Nucleus accumbens (tissue), 56 donors: ENCODE measurements at places on chromosomes 12 and 14.

- no peak for DNase-seq
These were observed 101.4 kb downstream of the STAB2 start for GRCh38 chr12:103688376-103689063.

GRCh38 chr14:61196792-61197191 lies 84.3 kb downstream of the TMEM30B start:
- DNase-seq = no peak

GRCh38 chr12:6062757-6063735 lies 61.4 kb downstream of the VWF start:
- peak; percentile 52 for DNase-seq

GRCh38 chr12:130161261-130162243 lies 712 bp upstream of the FZD10 start:
- no peak for DNase-seq

GRCh38 chr12:86601550-86602308 lies 345.5 kb upstream of the MGAT4C start:
- DNase-seq = no peak

- no peak for DNase-seq
These were observed 213.6 kb downstream of the DAD1 start for GRCh38 chr14:22375321-22375930.

- no peak for DNase-seq
These were observed 33.1 kb downstream of the PHLDA1 start for GRCh38 chr12:75998292-75999063.

GRCh38 chr12:58519839-58520238 lies 400.5 kb downstream of the LRIG3 start:
- no peak for DNase-seq

DNA sequence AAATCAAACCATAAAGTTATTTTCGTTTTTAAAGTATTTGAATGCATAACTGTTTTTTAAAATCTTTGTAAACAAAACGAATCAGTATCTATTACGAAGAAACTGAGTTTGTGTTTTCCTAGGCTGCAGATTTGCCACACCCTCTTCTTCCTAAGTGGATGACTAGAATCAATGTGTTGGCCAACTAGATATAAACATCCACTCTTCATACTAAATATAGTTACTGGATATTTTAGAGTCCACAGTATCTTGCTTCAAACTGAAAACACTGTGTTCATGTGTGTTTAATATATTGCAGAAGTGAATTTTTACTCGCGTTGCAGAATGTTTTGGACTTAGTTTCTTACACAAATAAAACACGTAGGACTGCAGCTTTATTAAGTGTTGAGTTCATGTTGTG lies 63.2 kb downstream of the KLHL28 start:
- no peak for DNase-seq

- no peak for DNase-seq
These were observed 148.0 kb downstream of the SLC38A4 start for GRCh38 chr12:46677749-46678148.

DNA sequence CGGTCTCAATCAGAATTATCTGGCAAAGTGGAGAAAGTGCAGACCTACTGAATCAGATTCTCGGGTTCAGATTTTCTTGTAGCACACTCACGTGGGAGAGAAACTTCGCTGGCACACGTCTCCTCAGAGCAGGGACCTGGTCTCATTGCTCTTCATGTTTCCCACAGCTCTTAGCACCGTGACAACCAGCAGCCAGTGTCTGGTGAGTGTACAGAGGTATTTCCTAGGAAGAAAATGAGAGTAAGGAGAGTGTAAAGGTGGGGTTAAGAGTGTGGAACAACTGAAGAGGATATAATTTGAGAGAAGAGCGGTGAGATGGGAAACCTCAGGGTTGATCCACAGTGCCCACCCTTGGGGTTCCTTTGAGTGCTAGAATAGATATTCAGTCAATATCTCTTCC lies 89.2 kb downstream of the ARF6 start:
- no peak for DNase-seq

DNA sequence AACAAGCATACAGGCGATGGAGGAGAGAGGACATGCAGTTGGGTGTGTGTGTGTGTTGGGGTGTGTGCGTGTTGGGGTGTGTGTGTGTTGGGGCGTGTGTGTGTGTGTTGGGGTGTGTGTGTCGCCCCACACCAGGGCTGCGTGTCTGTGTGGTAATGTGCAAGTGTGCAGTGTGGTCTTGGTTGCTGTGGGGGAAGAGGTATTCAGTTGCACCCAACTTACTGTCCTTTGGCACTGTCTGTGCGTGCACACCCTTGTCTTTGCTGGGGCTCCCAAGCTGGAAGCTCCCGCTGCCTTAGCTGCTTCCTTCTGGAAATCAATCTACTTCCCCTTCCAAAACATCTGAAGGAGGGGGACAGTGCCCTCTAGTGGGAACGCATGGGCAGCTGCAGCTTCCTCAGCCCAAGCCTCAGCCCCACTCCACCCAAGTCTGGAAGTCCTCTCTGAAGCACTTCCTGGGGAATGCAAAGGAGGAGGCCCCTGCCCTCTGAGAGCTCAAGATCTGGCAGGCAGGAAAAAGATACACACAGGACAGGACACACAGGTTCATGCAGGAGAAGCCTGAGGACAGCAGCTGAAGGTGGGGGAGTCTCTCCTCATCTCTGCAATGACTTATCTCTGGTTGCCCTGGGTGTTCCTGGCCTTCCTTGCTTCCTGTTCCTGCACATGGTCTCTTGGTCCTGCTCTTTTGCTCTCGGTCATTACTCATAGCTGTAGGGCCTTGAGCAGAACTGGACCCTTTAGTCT lies 13.1 kb downstream of the ASIC1 start:
- no peak for DNase-seq
